ENCODE measurements at places on chromosomes 11 and 22.

DNA sequence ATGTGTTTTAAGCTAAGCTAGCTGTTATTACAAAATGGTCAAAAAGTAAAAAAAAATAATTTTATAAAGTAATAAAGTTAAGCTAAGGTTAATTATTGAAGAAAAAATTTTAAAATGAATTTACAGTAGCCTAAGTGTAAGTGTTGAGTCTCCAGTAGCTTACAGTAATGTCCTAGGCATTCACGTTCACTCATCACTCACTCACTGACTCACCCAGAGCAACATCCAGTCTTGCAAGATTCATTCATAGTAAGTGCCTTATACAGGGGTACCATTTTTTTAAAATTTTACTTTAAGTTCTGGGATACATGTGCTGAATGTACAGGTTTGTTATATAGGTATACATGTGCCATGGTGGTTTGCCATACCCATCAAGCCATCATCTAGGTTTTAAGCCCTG, 11.6 kb upstream of the OOSP4B start:
- DNase-seq: no peak

DNA sequence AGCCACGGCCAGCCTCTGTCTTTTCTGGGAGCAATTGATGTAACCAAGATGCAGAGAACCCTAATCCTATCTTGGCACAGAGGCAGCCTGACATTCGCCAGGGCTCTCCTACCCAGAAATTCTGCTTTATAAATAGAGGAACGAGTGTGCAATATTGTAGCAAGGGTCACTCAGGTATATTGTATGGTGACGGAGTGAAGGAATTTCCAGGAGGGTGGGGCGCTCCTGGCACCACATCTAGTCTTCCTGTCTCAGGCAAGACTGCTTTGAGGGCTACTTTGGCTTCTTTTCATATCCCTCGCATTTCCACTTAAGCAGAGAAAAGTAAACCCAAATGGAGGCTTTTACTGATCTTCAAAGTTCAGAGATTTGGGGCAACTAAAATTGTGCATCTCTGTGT, 114.4 kb downstream of the BARX2 start:
- no peak for DNase-seq

- DNase-seq: no peak
Measured at GRCh38 chr11:396511-396947, 2.5 kb downstream of the PKP3 start.

- DNase-seq: no peak
Measured at GRCh38 chr22:37092997-37093396, 16.5 kb downstream of the TMPRSS6 start.

- DNase-seq: no peak
Measured at GRCh38 chr11:17864478-17864941, 129.9 kb downstream of the KCNC1 start.

GRCh38 chr11:450809-451451, 851 bp downstream of the PTDSS2 start:
- peak; percentile 39 for DNase-seq
